Myocyte (in vitro differentiated cells): ENCODE measurements at places on chromosomes 6 and 20. TPM values are rescaled to one million over a fixed set of nuclear protein-coding genes. Genes with fewer than 3 reads are reported as not detected.

LINC00237 gene
- total RNA-seq = not detected in 2 replicates

PNLDC1 gene
- total RNA-seq = not detected in 2 replicates

DNA sequence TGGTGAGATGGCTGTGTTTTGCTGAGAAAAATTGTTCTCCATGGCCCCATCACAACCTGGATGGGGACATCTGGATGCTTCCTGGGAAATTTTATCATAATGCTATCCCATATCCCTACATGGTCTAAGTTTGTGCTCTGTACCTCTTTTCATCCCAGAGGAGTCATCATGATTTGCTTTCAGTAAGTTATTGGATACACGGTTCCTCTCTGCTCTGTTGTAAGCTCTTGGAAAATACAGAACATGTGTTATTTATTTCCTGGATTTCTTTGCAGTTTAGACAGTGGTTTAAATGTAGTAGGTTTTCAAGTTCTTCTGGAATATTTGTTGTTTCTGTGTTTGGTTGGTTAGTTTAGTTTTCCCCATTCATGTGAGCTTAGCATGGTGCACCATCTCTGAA, 129.2 kb upstream of the ECI2 start:
- no peak for DNase-seq

DNA sequence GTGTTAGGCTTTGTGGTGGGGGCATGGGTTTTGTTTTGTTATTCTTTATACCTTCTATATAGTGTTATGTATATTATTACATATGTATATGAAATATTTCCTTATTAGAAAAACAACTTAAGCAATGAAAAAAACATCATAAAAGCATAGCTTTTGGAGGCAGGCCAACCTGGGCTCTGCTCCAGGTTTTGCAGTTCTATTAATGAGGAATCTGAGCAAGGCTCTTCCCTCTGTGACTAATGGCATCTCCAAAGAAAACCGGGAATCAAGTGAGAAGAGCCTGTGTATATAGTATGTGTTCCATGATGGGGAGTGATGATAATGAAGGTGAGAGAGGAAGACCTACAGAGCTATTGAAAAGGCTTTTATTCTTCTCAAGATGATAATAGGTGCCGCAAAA, 291.1 kb downstream of the CLIC5 start:
- DNase-seq = peak; percentile 77

DNA sequence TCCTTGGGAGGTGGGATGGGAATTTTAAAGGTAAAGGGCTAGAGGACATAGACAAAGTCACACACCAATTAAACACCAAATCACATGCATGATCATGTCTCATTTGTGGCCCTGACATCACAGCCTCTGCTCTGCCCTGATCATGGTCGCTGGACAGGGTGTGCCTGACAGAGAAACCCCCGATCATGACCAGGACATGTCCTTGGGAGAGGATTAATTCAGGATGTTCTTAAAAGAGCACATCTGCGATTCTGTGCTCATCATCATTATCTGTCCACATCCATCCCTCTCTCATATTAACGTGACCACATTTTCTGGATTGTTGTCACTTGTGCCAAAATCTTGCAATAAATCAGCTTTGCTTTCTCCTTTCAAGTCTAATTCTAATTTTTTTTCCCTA, 7.7 kb upstream of the PBOV1 start:
- DNase-seq = no peak

SMAP1 gene
- 24.8 and 30.7 TPM in 2 replicates for total RNA-seq

MOG gene
- not detected in 2 replicates for total RNA-seq

WDR27 gene
- 27.0 and 35.4 TPM in 2 replicates for total RNA-seq

DNA sequence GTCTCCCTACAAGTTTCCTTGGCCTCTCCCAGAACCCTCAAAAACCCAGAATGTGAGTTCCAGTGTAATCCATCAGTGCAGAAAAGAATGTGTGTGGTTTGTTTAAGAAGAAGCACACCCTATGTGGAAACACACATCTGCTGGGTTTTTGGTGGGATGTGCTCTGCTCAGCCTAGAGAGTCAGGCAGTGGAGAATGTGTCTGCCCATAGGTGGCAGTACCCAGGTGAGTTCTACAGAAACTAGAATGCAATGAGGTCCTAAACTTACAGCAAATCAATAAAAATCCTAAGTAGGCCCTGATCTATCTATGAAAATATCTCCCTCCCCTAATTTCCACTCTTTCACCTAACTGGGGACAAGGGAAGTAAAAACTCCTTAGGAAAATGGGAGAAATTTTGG, 437.3 kb downstream of the DHX35 start:
- DNase-seq = no peak

DNA sequence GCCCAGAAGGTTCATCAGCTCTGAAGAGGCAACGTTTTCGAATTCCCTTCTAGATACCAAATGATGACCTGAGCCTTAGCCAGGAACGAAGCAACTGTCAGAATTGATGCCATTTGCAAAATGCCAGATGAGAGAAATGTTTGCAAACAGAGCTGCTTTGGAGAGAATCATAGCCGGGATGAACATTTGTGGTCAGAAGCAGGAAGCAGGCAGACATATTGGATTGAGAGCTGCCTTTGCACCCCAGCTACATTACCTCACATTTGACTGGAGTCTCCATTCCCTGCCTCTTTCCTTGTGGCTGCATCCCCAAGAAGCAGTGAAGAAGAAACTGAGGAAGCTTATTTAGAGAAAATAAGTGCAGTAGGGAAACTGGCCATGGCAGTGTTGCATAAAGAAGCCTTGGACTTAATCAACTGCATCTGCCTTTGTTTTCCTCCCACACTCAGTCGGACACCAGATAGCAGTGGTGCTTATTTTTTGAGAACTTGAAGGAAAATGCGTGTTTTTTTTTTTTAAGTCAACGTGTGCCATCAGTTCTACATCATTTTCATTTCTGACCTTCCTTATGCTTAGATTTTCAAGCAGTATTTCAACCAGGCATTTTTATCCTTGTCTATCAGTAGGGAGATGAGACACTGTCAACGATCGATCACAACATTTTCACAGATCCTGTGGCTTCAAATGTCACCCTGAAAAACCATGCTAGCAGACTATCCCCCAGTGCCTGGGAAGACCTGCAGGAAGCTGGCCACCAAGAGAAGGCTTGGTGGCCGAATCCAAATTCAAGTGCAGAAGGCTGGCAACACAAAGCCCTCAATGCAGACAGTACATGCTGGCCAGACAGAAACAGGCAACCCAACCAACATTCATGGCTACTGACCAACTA, 541.2 kb upstream of the JARID2 start:
- no peak for DNase-seq

GRCh38 chr6:107057679-107058078, 29.7 kb downstream of the MTRES1 start:
- no peak for DNase-seq

- no peak for DNase-seq
These were observed 93.3 kb downstream of the SMOC2 start for GRCh38 chr6:168534265-168534664.

GRCh38 chr6:56957856-56958255, 2.9 kb downstream of the BEND6 start:
- no peak for DNase-seq

- DNase-seq = no peak
These were observed 7.8 kb downstream of the DLGAP4 start for GRCh38 chr20:36313926-36314325.

TRDN gene
- 2.7 and 12.8 TPM in 2 replicates for total RNA-seq

TAAR5 gene
- total RNA-seq = not detected in 2 replicates

DNA sequence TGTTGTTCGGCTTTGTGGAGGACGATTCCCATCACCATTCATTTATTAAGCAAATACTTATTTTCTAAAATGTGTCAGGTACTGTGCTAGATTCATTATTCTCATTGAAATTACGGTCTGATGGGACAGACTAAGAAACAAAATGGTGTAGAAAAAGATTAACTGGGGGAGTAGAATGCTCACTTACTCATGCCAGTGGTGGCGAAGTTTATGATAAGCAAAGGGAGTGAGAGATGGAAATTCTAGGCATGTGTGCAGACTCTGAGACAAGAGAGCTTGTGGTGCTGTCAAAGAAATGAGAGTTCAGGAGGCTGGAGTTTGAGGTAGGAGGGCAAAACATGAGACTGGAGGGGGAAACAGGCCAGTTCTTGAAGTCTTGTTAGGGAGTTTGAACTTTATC, 896 bp downstream of the RPP21 start:
- DNase-seq = no peak

MAP7 gene
- 0.40 and 0.52 TPM in 2 replicates for total RNA-seq

GRCh38 chr20:62159839-62160238, 16.3 kb downstream of the SS18L1 start:
- peak; percentile 71 for DNase-seq

GRCh38 chr6:27495386-27496135, 22.7 kb upstream of the ZNF184 start:
- peak; percentile 60 for DNase-seq

DACT2 gene
- total RNA-seq = not detected in 2 replicates

DNA sequence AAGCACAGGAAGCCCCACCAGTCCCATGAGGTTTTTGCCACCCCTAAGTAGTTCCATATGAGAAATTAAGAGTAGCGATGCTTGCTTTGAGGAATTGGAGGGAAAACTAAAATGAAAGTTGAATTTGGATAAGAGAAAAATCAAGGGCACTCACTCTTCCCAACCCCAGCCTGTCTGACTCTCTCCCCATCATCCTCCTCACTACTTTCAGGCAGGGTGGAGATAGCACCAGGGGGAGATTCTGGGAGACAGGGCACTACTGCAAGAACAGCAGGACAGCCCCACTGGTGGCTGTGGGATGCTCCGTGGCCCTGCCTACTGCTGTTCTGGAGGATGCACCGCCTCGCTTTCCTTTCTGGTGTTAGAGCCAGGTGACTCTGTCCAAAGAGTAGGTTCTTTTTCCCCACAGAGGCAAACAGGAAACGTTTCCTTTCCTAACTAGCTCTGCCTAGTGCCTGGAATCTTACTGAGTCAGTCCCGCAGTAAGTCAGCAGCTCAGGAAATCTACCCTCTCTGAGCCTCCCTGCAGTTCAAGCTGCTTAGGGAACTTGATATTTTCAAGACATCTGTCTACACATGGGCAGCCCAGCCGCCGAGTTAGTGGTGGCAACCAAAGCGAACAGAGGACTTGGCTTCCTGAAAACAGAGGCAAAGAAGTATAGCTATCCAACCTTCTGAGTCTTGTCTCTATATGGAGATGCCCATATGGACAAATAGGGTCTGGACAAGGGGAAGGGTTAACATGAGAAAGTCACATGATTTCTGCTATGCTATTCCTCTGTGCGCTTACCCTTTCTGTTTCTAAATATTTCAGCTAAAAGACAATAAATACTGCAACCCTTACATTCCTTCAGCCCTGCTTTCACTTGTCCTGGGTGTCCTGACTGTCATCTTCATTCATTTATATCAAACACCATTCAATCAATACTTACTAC, 11.4 kb downstream of the HLA-E start:
- DNase-seq = peak; percentile 28

- peak; percentile 55 for DNase-seq
These were observed 97.4 kb downstream of the EPB41L2 start for GRCh38 chr6:130965656-130966055.

GRCh38 chr6:13368079-13368730, 39.9 kb upstream of the TBC1D7 start:
- no peak for DNase-seq

DNA sequence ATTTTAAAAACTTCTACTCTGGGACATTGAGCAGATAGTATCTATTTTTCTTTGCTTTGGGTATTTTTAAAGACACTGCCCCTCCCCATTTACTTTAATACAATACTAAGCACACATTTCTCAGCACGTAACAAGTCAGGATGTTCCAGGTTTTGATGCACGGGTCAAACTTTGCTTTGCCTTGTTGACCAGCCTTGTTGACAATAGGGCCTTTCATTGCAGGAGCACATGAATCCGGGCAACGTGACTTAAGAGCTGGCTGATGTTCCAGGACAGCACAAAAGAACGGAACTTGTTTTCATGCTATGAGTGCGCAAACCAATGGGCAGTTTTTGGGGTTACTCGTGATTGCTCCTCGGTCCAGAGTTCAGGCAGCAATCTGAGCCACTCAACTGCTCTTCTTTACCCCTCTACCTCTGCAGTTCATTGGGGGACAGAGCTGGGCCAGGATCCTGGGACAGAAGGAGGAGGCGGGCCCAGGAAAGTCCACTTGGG, 78.6 kb upstream of the SLC22A16 start:
- no peak for DNase-seq

DNA sequence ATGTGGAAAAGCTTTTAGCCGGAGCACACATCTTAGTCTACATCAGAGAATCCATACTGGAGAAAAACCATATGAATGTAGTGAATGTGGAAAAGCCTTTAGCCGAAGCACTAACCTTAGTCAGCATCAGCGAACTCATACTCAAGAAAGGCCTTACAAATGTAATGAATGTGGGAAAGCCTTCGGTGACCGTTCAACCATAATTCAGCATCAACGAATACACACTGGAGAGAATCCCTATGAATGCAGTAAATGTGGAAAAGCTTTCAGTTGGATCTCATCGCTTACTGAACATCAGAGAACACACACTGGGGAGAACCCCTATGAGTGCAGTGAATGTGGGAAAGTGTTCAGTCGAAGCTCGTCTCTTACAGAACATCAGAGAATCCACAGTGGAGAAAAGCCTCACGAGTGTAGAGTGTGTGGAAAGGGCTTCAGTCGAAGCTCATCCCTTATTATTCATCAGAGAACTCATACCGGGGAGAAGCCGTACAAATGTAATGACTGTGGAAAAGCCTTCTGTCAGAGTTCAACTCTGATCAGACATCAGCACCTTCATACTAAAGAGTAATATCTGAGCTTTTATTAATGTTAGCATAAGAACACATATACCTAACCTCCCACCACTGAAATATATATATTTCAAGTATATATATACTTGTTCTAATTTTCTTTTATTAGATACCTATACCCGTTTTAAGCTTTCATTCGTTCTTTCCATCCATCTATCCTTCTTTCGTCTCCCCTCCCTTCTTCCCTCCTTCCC, 12.5 kb downstream of the ZNF391 start:
- DNase-seq = no peak

THBS2 gene
- 22.6 and 27.3 TPM in 2 replicates for total RNA-seq

OR12D3 gene
- not detected in 2 replicates for total RNA-seq

DNA sequence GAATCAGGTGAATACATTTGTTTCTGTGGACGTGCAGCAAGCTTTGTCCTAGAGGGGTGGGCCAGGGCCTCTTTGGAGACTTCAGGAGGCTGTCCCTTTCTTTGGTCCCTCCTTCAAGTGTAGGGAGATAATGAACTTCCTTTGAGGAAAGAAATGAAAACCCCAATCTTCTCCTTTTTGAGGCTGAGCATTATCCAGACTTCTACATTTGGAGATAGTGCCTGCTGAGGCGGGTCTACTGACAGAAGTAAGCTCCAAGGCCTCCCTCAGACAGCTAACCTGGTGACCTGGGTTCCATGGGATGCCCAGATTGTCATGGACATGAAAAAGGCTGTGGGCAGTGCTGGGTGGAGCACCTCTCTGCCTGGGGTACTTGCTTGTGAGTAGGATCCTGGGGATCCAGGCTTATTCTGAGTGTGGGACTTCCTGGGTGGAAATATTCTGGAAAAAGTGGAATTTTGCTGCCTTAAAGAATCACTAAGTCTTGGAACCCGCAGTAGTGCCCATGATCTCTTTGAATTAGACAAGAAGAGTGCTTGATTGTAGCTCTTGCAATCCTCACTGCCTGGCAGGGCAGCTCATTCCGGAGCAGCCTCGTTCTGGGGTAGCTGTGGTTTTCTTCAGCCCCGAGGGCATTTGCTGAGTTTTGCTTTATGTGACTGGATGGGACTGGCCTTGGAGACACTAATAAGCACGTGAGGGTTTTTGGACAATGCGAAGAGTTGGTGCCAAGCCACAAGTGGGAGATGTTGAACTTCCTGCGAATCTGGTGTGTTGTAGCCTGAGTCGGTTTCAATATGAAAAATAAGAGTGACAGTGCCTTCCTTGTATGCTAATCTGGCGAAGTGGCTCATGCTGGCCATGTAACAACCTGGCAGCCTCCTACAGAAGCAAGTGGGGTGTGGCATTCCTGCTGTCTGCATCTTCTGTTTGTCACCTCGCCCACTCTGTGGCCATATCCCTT, 28.1 kb downstream of the SNRNP48 start:
- peak; percentile 92 for DNase-seq

SCGN gene
- total RNA-seq = 0.08 TPM in 1 of 2 replicates, not detected in the other
